ENCODE measurements at places on chromosomes 13 and 19. TPM values are rescaled to one million over a fixed set of nuclear protein-coding genes. Genes with fewer than 3 reads are reported as not detected.

DNA sequence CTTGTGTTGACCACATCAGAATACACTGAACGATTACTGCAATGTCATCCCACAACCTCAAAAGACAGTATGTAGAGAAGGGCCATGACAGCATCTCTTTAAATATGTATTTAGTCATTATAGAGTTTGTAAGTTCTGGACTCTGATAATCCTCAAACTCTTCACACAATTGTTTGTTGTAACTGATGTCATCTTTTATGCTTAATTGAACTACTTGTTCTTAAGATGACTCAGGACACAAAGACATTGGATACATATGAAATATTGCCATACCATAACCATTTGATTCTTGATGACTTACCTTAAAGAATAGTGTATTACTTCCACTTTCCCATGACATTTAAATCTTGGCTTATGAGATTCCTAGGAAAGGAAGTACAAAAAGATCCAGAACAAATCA lies 347.6 kb downstream of the KLF5 start:
- DNase-seq = no peak

- DNase-seq = no peak
These were observed 41.2 kb downstream of the NFIX start for GRCh38 chr19:13036366-13036976.

- no peak for DNase-seq
These were observed 1529.3 kb upstream of the SLC10A2 start for GRCh38 chr13:104595511-104595910.

DNA sequence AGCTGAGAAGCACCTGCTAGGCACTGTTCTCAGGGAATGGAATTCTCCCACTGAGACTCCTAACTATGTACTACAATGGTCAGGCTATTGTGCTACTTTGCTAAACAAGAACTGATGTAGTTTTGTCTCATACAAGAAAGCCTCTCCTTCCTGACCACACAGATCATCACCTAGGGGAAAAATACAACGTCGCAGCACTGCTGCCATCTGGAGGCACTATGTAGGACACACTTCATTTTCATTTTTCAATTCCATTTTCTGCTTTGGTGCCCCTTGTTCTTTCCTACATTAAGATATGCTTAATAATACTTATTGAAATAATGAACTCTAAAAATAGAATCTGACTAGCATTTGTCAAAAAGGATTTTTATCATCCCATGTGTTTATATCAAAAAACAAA lies 21.1 kb downstream of the PROSER1 start:
- no peak for DNase-seq

- DNase-seq = no peak
These were observed 522.0 kb upstream of the ATXN8OS start for GRCh38 chr13:69585656-69586055.

DNA sequence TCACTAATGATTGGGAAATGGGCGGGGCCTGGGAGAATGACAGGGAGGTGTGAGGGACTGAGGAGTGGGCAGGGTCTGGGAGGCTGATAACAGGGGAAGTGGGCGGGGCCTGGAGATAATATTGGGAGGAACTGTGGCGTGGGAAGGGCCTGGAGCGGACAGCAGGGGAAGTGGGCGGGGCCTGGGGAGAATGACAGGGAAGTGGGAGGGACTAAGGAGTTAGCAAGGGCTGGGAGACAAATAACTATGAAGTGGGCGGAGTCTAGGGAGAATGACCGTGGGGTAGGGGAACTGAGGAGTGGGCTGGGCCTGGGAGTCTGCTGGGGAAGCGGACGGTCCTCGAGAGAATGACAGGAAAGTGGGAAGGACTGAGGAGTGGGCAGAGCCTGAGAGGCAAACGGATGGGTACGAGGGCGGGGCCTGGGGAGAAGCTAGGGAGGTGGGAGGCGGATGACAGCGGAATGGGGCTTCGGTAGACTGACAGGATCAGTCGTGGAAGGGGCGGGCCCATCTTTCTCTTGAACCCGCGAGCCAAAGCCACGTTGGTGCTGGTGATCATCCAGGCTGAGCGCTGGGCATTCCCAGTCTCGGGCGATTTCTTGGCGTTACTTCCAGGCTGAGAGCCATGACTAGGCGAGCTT lies 14.0 kb upstream of the TUBB4A start:
- DNase-seq = peak; percentile 86

Gene ZNF471
- 11.2 TPM for total RNA-seq

- no peak for DNase-seq
These were observed 12.8 kb upstream of the MADCAM1 start for GRCh38 chr19:483332-484072.

Gene SLITRK6
- 1.1 TPM for total RNA-seq

Gene SCN1B
- total RNA-seq = 12.9 TPM

- DNase-seq = no peak
These were observed 6.4 kb upstream of the ERICH6B start for GRCh38 chr13:45621950-45622349.

Gene SLC10A2
- total RNA-seq = not detected

Gene IZUMO2
- not detected for total RNA-seq

Gene PTPRH
- 1.2 TPM for total RNA-seq

DNA sequence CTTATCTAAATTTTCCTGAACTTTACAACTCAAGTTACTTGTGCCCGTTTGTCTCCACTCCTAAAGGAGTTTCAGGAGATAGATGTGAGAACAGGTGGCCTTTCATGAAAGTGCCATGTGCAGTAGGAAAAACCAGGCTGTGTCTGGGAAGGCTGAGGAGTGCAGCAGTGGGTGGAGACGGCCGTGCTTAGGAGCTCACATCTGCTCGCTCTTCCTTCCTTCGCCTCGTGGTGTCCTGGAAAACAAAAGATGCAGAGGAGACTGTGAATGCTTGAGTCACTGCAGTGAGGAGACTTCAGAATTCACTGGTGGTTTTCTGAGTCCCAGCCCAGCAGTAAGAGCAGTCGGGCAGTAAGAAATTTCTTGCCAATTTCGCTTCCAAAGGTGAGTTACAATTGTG lies 138.4 kb upstream of the RNF113B start:
- DNase-seq = no peak

DNA sequence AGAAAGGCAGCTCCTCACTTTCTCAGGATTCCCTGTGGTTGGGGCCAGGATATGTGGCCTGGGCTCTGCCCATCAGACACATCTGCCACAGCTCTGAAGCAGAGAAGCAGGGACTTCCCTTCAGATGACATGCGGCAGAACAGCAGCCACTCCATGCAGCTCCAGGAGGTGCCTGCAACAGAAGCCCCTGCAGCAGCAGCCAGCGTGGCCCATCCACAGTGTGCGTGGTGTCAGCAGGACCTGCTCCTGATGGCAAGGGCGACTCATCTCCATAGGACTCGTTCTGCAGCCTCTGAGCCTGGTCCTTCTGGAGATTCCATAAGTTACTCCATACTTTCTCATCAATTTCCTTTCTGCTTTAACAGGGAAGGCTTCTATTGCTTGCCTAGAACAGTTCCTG lies 105.0 kb downstream of the SUCLA2 start:
- DNase-seq = no peak

GRCh38 chr19:1161716-1162115 lies 12.4 kb downstream of the SBNO2 start:
- no peak for DNase-seq

Gene SIGLEC5
- 0.20 TPM for total RNA-seq

- DNase-seq = no peak
These were observed 2.1 kb downstream of the CSNK1G2 start for GRCh38 chr19:1942934-1943555.

- DNase-seq = no peak
These were observed 192.7 kb upstream of the MIR17HG start for GRCh38 chr13:91154558-91155353.

Gene ISYNA1
- total RNA-seq = 49.5 TPM

Gene LGALS4
- 0.20 TPM for total RNA-seq

Gene ZNF835
- 13.2 TPM for total RNA-seq

DNA sequence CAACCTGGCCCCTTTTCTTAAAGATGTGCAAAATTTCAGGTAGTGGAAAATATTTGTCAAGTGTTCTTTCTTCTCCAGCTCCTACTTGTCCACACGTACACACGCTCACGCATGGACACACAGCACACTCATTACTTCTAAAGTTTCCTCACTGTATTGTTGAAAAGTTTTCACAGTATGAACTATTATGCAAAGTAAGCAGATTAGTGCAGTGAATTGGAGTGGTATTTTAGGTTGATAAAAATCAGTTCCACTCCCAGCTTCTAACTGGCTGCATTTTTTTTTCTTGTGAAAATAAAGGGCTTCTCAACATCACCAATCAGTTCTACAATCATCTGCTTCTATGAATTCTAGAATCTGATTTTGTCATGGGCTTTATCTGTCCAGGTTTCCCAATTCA lies 264.5 kb downstream of the DCT start:
- DNase-seq = no peak

Gene TUBA3C
- total RNA-seq = not detected

DNA sequence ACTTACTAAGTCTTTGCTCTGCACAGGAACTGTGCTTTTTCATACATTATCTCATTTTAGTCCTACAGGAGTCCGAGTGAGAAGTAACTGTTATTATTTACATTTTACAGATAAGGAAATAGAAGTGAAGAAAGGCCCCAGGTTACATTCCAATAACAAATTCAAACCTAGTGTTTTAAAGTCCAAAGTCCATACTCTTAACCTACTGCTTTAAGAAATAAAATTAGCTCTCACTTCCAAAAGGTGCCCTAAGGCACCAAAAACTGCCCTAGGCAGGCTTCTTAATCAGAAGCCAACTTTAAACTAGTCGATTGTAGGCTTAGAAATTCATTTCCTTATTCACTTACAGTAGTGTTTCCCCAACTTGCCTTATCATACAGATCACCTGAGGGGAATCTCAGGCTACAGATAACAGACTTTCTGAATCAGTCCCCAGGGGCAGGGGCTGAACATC lies 555.9 kb downstream of the DIAPH3 start:
- no peak for DNase-seq

DNA sequence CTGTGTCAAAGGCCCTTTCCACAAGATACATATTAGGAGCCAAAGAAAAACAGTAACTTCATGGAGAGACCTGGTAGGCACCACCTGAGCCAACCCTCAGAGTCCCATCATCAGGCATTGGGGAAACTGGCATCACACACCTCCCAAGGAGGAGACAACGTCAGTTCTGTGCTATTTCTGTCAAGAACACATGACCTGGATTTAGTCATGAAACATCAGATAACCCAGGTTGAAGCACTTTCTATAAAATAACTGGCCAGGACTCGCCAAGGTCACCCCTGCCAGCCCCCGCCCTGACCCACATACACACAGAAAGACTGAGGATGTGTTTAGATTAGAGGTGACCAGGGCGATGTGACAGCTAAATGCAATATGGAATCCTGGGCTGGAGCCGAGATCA lies 35.6 kb downstream of the COL4A1 start:
- no peak for DNase-seq

Gene PODNL1
- 45.7 TPM for total RNA-seq

Gene S1PR4
- total RNA-seq = 2.7 TPM

- DNase-seq = no peak
These were observed 66.8 kb upstream of the RFC3 start for GRCh38 chr13:33751151-33751550.

DNA sequence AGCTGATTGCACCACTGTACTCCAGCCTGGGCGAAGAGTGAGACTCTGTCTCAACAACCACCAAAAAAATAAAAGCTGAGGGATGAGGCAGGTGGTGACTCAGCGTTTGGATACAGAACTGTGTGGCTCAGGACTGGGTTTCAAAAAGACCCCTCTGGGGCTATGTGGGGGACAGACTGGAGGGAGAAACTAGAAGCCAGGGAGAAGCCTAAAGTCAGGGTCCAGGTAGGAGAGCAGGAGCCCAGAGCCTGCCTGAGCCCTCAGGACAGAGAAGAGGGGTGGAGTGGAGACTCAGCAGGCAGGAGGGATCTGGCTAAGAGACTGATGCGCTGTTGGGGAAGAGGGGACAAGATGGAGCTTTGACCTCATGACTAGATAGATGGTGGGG lies 1.8 kb upstream of the CD37 start:
- no peak for DNase-seq

GRCh38 chr19:44993926-44994537 lies 7.2 kb upstream of the RELB start:
- no peak for DNase-seq

Gene ZNF285
- total RNA-seq = 2.4 TPM

Gene PLK5
- total RNA-seq = 6.3 TPM

DNA sequence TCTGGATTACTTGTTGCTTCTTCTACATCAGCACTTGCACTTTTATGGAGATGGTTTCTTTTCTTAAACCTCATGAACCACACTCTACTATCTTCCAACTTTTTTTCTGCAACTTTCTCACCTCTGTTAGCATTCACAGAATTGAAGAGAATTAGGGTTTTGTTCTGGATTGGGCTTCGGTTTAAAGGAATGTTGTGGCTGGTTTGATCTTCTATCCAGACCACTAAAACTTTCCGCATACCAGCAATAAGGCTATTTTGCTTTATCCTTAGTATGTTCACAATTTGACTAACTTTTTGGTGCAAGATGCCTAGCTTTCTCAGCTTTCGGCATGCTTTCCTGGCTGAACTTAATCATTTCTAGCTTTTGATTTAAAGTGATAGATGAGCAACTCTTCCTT lies 666.7 kb upstream of the MIR17HG start:
- no peak for DNase-seq

DNA sequence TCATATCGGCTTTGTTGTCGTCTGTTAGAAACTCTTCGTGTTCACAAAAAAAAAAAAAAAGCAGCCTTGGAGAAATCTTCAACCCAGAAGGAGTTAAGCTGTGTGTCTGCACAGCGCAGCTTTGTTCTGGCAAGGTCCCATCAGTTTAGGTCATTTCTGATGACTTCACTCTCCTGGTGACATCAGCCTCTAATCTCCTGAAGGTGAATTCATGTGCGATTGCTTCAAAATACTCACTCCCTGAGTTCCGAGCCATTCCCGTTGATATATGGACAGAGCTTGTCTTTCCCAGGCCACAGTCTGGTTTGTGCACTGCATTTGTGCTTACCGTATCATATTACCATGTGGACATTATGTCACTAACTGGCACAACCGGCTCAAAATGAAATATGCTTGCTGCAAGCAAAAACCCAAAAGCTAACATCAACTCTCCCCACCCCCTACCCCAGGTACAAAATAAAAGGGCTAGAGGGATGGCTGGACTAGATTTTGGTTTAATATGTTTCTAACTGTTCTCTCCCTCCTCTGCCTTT lies 342.4 kb downstream of the KCNRG start:
- DNase-seq = peak; percentile 25

DNA sequence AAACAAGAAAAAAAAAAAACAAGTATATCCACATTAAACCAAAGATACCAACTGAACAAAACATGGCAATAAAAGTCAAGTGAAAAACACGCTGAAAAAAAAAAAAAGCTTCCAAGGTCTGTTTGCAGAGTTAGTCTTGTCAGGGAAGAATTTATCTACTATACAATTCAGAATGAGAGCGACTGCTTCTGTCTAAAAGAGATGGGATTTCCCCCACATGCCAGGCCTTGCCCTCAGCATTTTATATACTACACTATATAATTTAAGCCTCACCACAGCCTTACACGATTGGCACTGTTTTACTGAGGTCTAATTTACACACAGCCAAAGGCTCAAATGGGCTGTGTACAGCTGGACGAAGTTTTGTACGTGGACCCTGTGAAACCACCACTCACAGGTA lies 67.3 kb downstream of the FOXO1 start:
- no peak for DNase-seq

Measured in tibial nerve (tissue), 4 donors.